ENCODE measurements at places on chromosomes 5 and 9.

DNA sequence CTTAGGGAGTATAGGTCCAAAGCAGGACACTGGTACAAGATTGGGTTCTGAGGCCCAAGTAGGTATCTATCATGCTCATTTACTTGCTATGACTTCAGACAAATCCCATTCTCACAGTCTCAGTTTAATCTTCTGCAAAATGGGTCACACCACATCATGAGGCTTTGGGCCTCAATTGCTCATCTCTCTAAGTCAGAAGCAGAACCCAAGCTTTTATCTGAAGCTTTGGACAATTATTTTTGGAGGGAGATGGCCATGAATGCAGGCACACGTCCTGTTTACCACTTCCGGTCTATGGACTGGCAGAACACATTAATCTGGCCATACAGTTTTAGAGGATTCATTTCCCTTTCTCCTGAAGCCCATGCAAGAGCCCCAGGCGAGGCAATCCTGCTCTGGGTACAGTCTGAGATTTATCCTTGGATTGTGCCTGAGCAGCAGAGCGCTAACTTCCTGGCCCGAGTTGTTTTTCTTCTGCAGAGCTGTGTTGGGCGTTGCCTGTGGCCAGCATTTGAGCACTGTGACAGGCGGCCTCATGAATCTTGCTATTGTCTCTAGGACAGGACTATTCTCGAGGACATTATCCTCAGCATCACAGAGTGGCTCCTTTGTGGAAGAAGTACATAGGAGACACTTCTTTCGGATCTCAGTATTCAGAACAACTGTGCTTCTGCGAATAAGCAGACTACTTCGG is 16.1 kb downstream of the SLC22A4 start:
- DNase-seq: no peak

GRCh38 chr9:69564557-69564956 is 107.6 kb downstream of the APBA1 start:
- no peak for DNase-seq

DNA sequence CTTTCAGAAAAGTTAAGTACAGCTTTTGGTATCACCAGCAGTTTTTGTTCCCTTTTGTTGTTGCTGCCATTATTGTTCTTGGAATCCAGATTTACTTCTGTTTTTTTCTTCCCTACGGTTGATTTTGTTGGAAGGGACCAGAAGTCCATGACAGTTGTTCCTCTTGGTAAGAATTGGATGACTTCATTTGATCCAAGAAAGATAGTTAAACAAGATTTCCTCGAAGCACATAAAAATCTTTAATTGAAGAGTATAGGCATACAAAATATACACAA is 65.4 kb downstream of the CDC42SE2 start:
- no peak for DNase-seq

DNA sequence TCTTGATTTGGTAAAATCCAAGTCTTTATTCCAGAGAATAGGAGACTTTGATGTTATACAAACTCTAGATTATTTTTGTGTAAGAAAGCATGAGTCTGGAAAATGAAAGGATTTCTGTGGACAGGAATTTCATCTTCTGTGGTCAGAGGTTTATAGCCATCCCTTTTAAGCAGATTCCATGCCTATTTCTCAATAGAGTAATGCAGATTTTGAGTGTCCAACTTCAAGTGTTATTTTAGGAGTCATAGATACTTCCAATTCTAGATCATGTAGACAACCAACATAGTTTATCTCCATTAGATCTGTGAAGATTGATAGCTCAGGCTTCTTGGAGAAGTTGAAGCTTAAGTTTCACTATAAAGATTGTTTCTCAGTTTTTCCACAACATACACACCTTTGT is 379.7 kb downstream of the PSAT1 start:
- no peak for DNase-seq

- DNase-seq: no peak
Observed at GRCh38 chr5:34817558-34818351, 21.2 kb upstream of the TTC23L start.
